ENCODE measurements at places on chromosomes 1 and 21.

DNA sequence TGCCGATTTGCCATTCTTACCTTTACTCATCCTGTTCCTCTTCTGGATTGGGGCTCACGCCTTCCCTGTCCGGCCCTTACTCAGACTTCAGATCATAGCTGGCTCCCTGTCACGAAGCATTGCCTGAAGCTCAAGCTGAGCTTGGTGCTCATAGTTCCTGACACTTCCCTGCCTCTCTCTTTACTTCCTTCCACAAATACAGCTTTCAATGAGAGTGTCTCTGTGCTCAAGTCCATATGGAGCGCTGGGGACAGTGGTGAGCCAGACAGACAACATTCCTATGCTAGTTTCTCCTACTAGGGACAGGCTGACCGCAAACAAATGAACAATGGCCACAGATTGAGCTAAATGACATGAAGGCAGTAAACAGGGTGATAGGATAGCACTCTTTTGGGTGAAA, 38.1 kb downstream of the HHAT start:
- no peak for DNase-seq

DNA sequence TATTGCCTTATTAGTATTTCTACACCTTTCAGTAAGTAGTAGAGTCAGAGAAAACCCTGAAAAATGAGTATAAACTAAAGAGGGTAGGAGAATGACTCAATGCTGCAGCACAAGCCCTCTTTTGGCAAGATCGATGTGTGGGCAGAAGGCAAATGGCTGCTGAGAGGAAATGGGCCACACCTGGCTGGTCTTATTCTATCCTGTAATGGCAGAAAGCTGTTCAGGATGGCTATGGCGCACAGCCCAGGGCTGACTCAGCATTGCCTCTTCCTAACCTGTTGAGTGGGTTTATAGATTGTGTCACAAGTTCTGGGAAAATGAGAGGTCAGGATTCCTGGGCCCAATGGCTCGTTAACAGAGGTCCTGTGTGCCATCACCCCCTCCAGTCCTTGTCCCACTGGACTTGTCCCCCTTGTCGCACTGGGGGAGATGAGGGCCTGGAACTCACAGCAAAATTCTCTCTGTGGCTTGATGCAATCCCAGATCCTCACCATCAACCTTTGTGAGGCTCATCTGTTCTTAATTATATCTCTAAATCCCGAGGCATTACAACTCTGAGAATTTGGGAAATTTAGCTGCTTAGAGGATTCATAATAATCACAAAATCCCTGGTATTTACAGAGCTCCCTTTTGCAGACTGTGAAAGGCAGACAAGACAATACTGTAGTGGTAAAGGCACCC, 13.2 kb downstream of the HMGB4 start:
- no peak for DNase-seq

DNA sequence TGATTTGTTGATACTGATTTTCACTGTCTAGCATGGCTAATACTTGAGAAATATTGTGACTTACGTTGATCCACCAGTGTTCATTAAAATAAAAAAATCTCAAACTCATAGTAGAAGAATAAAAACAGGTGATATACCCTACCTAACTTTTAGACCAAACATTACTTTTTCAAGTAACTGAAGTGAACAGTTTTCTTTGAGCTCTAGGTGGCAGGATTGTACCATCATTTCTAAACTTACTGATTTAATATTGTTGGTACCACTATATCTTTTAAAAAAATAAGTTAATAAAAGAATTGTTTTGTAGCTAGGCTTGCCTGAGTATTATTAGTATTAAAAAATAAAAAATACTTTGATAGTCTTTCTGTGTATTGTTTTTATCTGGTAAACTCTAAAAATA, 21.5 kb downstream of the CDC73 start:
- no peak for DNase-seq

- DNase-seq, result no peak
These were observed 20.5 kb downstream of the KCNC4 start for GRCh38 chr1:110230381-110231199.

GRCh38 chr1:92486251-92487077, at the start of gene GFI1:
TSS of gene GFI1 (minus strand) at chr1:92486925. CDS start at chr1:92483487, 3,438 bp downstream.
- peak; percentile 35 for DNase-seq

- DNase-seq, result no peak
These were observed 170.9 kb downstream of the LRRC7 start for GRCh38 chr1:69738458-69739250.

GRCh38 chr1:203569490-203570318, 56.9 kb upstream of the ATP2B4 start:
- no peak for DNase-seq

DNA sequence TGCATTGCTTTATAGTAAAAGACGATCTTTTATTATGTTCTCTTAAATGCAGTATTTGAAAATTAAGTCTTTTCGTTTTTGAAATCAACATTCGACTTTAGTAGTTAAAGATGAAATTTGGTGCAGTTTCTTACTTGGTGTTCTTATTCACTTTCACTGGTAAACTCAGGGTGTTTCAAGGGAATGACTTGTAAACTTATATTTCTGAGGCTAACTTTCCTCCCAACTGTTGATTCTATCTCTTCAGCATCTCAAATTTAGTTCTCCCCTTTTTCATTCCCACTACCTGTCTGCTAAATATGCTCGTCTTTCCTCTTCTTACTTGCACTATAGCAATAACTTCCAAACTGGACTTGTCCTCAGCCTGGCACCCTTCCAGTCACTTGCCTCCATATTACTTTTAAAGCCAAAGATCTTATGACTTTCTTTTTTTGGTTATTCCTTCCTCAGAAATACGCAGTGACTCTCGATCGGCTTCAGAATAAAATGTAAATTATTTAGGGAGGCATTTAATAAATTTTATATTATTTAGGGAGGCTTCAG, 988 bp downstream of the SLC35A3 start:
- no peak for DNase-seq

DNA sequence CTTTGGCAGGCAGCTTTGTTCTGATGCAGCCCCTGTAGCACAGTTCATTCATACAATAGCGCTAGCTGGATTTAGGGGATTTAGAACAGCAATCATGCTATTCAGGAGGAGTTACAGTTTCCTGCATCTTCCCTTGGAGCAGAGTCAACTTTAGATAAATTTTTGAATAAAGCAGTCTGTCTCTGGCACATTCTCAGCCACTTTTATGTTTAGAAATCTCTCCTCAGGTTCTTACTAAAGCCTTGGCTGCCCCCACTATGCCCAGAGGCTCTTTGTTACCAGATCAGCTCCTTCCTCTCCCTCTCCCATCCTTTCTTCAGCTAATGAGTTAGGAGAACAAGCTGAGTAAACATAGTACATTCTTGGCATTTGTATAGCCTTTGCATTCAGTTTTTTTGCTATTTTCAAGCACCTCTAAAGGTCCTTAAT, 17.0 kb upstream of the PIGC start:
- DNase-seq, result peak; percentile 51

GRCh38 chr1:103514920-103515503, 10.5 kb upstream of the RNPC3 start:
- peak; percentile 46 for DNase-seq

DNA sequence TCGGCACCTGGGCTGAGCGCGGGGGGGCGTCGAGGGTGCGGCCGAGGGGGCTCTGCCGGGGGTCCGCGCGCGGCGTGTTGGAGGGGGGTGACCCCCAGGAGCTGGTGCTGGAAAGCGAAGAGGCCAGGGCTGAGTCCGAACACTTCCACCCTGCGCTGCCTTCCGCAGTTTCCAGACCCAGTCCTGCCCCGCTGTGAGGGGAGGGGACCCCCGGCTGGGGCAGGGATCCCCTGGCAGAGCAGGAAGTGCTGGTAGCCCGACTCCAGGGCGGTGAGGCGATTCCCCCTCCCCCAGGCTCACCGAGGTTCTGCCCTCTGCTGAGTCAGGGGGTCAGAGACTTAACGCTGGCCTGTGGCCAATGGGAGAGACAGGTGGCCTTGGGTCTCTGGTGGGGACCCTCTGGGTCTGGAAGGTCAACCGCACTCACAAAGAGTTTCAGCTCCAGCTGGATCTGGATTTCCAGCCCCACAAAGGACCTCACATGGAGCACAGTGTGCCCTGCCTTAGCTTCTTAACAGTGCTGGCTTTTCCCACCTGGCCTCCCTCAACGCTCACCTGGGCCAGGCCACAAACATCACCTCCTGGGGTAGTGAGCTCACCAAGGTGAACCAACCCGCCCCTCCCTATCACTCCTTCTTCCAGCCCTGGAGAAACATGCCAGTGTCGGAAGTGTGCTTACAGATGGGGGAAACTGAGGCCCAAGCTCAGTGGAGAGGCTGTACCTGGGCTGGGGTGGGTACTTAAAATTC, 39.8 kb upstream of the SYNC start:
- DNase-seq, result no peak

DNA sequence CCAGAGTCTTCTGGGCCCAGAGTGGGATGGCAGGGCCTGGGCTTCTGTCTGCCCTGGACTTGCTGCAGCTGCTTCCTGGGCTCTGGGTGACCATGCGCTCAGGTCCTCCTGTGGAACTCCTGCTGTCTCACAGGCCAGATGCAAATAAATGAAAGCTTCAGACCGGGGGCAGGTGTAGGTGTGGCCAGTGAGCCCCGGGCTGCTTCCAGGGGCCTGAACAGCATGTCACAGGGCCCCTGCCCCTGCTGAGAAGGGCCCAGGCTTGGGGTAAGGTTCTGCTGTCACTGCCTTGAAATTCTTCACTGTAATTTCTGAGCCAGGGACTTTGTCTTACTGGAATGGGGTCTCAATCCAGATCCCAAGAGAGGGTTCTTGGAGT, 2.5 kb upstream of the PKNOX1 start:
- DNase-seq, result no peak

GRCh38 chr1:20458717-20459116, 27.3 kb downstream of the CAMK2N1 start:
- no peak for DNase-seq

- DNase-seq, result no peak
These were observed 324.6 kb downstream of the SPATA17 start for GRCh38 chr1:217955723-217956122.

GRCh38 chr21:29433366-29434059, 134.8 kb downstream of the BACH1 start:
- no peak for DNase-seq

DNA sequence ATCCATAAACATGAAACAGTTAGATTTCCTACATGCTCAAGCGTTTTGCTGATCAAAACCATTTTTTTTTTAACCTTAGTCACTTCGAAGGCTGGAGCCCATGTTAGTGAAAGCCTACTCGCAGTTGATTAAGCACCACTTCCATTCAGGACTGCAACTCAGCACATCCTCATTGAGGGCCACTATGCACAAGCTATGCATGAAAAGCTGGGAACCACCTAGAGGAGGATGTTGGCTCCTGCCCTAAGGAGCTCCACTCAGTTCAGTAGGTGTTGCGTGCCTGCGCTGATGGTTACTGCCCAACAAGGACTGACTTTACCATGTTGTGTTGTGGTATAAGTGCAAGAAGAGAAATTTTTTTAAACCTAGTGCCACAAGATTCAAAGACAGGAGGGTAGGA, 181.4 kb upstream of the L1TD1 start:
- no peak for DNase-seq

DNA sequence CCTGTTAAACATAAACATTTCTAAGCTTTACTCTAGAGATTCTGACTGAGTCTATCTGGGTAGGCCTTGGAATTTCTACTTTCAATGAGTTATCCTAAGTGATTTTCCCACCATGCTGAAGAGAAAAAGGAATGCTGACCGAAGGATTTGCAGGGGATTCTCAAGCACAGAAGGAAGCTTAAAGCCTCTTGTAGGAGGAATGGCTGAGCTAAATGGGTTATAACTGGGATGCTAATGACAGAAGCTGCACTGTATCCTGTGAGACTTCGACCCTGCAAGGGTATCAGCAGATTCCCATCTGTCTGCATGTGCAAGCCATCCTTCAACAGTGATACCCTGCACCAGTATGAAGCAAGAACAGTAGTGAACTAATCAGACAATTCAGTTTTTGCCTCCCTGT, 35.4 kb downstream of the SLC35D1 start:
- DNase-seq, result no peak

GRCh38 chr1:65163201-65163805, 15.3 kb downstream of the AK4 start:
- DNase-seq, result no peak

DNA sequence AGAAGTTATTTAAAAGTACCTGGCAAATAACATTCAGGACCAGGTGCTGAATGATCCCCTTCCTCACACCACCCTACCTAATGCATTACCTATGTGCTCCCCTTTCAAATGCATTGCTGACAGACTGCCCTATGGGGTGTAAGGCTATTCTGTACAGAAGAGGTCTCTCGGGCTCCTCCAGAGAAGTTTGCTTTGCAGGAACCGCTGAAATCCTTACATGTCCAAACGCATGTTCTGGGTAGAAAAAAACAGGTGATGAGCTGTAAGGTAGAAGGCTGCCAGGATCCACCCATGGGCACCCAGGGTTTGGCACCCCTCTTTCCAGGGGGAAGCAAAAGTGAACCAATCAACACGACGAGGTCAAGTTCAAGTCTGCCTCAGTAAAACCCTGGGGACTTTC, 58.3 kb upstream of the TARBP1 start:
- no peak for DNase-seq

- DNase-seq, result peak; percentile 12
These were observed 795 bp downstream of the NGF start for GRCh38 chr1:115337276-115337632.

- DNase-seq, result no peak
These were observed 39.0 kb downstream of the TNFRSF8 start for GRCh38 chr1:12102066-12102465.

- no peak for DNase-seq
These were observed 103.7 kb upstream of the NFIA start for GRCh38 chr1:60978421-60979357.

GRCh38 chr21:45992301-45993209, 11.0 kb downstream of the COL6A1 start:
- no peak for DNase-seq

DNA sequence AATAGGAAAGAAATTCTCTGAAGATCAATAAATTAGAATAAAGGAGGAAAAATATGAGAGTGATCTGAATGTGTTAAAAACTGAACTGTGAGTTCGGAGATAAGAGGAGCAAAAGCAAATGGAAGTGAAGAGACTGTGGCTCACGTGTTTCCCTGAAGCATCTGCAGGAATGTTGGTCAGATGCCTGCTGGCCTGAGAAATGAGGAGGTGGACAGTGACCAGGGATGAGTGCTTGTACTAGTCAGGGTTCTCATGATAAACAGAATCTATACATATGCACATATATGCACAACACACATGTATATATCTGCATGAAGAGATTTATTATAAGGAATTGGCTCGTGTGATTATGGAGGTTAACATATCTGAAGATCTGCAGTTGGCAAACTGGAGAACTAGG, 103.4 kb upstream of the TIAM1 start:
- no peak for DNase-seq

DNA sequence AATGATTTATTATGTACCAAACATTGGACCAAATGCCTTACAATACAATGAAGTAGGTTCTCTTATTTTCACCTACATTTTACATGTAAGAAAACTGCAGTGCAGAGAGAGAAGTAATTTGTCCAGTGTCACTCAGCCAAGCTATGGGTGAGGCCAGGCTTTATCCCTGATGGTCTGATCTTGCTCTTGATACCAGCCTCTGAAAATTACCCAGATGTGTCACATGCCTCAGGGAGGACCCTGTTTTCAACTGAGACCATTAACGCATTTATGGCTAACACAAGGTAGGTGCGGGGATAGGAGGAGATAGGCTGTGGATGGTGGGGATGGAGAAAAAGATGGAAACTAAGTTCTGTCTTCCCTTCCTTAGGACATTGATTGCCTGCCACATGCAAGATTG, 56.9 kb downstream of the NGF start:
- no peak for DNase-seq

GRCh38 chr1:109716121-109716520, 4.1 kb downstream of the GSTM5 start:
- DNase-seq, result no peak

GRCh38 chr21:32426592-32427051, 14.1 kb downstream of the EVA1C start:
- no peak for DNase-seq

GRCh38 chr1:208105756-208106155, 138.4 kb downstream of the PLXNA2 start:
- DNase-seq, result no peak

Data from neuronal stem cell (in vitro differentiated cells).